Activated CD4-positive, alpha-beta T cell treated with anti-CD3 and anti-CD28 coated beads for 4 hours (primary cell): ENCODE measurements at places on chromosomes 2 and 18.

GRCh38 chr2:169173876-169174275, 104.5 kb downstream of the DHRS9 start:
- no peak for DNase-seq

GRCh38 chr18:63313396-63313917, 6.1 kb downstream of the BCL2 start:
- no peak for DNase-seq

DNA sequence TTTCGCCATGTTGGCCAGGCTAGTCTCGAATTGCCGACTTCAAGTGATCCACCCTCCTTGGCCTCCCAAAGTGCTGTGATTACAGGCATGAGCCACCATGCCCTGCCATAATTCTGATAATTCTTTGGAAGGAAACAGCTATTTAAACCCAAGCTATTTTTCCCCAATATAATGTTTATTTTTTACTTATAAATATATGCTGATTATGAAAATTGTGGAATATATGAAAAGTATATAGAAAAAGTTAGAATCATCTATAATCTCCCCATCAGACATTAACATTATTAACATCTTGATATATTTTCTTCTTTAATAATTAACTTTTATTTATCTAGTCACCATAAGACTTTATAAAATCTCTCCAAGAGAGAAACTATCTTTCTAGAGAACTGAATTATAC, 41.2 kb downstream of the HADHB start:
- DNase-seq: no peak

DNA sequence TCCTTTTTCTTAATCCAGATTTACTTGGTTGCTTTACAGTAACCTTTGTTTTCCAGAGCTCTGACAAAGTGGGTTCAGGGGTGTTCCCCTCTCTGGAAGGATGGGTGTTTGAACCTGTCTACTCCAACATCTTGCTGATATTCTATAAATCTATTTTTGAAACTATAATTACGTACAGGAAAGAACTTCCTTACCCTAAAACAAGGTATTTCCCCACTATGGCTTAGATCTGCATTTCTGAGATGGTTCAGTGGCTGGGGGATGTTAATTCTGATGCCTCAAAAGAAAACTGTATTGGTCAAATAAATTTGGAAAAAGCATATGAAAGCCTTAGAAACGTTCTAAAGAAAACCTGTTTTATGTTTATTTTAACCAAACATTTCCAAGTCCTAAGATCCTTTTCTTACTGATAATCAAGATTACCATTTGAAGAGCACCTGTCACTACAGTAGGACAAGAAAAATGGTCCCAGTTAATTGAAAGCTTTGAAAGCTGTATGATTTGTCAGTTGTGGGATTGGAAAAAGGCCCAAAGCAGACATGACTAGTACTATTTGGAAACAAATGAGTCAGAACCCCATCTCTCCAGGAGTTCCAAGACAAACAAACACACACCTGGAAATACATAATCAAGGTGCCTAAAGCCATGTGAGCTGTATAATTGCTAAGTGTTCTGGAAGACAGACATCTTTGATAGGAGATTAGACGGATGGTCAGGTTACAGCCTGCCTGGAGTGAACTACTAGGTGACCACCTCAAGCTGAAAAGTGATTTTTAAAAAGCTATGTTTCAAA, 57.5 kb downstream of the KDM3A start:
- DNase-seq: no peak
